Effector CD8-positive, alpha-beta T cell (primary cell): ENCODE measurements at places on chromosomes 16 and 17.

- no peak for DNase-seq
Observed at GRCh38 chr17:2634361-2634960, 41.0 kb downstream of the PAFAH1B1 start.

DNA sequence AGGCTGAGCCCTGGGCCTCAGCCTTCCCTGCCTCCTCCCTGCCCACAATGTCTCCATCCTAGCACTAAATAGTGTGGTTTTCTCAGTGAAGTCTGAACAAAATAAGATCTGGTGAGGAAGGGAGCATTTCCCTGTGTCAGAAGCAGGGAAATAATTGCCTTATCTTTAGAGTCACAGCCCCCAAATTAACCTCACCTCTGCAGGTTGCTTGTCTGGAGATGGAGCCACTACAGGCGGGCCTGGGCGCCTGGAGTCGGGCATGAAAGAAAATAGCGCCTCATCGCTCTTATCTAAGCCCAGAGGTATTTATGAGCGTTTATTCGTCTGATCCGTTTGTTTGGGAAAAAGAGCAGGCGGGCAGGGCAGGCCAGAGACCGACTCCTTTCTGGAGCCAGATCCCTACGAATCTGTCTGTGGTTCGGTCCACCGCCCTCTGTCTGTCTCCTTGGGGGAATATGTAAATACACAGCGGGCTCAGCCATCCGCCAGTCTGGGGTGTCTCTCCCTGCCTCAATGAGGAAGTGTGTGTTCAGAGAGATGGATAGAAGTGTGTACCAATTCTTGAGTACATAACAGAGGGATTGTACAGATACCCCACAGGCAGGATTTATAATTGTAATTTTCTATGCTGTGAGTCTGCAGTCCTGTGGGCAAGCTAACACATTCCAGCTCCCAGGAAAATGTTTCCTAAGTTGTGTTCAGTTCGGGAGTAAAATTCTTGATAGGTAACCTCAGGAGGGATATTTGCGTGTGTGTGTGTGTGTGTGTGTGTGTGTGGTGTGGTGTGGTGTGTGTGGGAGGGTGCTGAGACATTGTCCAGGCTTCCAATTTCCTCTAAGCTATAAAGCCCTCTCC is 4.3 kb downstream of the HOXB6 start:
- no peak for DNase-seq

- DNase-seq, result no peak
Observed at GRCh38 chr17:11144358-11145233, 96.4 kb upstream of the SHISA6 start.

- DNase-seq, result no peak
Observed at GRCh38 chr17:4449736-4450135, 16.0 kb downstream of the SPNS3 start.

DNA sequence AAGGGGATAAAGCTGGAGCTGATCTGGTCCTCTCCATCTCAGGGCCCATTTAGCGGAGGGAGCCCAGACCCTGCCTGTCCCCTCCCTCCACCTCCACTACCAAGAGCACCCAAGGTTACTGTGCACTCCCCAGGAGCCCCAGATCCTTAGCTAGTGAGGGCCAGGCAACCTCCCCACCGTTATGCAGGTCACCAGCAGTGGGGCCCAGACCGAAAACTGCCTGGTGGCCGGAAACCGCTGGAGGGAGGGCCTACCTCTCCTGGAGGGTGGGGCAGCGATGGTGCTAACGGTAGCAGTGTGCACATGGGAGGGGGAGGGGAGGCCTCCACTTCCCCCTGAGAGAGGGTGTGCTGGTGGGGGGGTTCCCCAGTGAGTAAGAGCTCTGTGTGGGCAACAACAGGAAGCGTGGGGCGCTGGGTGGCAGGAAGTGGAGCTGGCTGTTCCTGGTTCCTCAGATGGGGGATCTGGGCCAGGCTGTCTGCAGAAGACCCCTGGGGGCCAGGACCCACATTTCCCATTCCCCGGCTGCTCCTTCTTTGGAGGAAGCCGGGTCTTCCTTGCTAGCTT is 4.4 kb downstream of the FMNL1 start:
- DNase-seq, result peak; percentile 80

DNA sequence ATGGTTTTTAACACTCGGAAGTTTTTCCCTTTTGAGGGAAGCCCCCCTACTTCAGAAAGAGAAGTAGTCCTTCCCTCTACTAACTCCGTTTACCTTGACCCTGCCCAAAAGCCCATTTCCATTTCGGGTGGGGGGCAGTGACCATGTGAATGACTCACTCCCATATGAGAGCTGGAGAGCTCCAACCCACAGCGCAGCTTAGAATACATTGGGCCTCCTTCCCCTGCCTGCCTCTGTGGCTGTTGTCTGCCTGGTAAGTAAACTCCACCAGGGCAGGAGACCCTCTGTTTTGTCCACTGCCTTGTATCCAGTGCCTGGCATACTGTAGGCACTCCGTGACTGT is 985 bp downstream of the SGSM2 start:
- DNase-seq, result no peak

GRCh38 chr17:19928299-19928698 is 49.3 kb downstream of the AKAP10 start:
- DNase-seq, result no peak

DNA sequence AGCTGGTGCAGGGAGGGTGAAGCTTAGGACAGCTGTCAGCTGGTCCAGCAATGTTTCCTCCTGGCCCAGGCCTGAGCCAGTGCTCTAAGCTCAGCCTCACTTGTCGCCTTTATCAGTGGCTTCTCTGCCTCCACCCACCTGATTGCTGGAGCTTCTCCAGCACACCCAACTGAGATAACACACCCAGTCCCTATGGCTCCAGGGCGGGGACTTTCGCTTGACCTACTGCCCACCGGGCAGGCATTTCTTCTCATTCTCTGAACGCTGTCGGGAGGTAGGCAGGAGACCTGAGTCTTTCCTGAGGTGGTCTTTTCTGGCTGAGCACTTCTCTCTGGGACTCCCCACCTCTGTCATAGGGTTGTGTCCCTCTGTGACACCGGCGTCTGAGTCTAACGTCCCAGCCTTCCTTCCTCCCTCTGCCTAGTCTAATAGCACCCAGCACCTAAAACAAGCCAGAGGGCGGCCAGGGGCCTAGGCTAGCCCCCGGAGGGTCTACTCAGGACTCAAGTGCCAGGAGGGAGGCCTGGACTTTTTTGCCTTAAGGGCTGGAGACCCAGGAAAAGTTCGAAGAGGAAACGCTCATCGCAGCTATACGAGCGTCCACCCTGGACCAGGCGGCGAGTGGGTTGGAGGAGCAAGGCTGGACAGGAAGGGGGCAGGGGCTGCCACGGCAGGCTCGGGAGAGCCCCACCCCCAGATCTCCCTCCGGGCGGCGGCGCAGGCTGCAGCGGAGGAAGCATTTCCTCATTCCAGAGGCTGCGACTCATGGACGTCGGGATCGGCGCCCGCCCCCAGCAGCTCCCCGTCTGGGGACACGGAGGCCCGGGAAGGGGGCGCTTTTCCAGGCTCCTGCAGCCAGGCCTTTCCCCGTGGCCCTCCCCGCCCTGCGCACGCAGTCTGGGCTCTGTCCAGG is 756 bp downstream of the TAX1BP3 start:
- no peak for DNase-seq

- no peak for DNase-seq
Observed at GRCh38 chr16:14965328-14965727, 9.5 kb upstream of the PDXDC1 start.

DNA sequence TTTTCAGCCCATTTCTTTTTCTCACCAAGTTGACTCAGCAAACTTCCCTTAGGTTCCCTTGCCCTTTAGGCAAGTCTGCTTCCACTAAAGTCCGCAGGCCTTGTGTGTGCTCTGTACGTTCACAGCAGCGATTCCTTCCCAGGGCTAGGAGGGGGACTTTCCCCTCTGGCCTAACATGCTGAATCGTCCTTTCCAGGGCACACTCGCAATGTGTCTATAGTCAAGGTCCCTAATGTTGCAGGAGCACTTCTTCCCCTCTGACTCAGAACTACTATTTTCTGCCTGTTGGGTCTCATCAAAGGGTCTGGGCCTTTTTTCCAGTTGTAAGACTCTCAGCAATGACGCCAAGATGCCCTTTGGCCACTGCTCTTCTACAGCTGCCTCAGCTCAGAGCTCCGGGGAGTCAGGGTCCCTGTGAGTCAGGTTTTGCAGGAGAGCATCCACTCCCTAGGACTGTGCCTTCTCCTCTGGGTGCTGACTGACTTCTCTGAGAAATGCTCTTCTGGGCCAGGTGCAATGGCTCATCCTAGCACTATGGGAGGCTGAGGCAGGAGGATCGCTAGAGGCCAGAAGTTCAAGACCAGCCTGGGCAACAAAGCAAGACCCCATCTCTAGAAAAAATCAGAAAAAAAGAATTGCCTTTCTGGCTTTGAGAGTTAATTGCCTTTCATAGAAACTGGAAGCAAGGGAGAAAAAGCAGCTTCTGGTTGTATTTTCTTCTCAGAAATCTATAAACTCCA is 64.4 kb upstream of the TBX2 start:
- no peak for DNase-seq

DNA sequence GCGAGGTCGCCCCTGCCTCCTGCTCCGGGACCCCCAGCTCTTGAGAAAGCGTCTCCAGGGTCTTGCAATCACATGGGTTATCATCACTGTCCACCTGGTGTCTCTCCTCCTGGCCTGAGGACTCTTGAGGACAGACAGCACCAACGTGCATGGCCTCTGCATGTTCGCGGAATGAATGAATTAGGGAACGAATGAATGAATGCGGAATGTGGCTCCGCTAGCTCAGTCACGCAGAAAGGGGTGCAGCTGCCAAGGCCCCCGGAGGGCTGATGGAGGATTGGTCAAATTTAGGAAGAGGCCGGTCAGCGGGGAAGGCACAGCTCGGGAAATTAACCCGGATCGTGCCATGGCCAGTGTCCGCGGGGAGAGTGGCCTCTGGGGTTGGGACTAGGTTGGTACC is 3.3 kb downstream of the FBXL16 start:
- DNase-seq, result no peak

- no peak for DNase-seq
Observed at GRCh38 chr17:57881143-57881542, 31.3 kb upstream of the MRPS23 start.

GRCh38 chr16:75058806-75059205 is 57.8 kb downstream of the LDHD start:
- DNase-seq, result no peak

- DNase-seq, result no peak
Observed at GRCh38 chr17:72839131-72839725, 253.3 kb downstream of the SLC39A11 start.

- DNase-seq, result no peak
Observed at GRCh38 chr16:54422569-54422978, 136.0 kb upstream of the IRX3 start.

DNA sequence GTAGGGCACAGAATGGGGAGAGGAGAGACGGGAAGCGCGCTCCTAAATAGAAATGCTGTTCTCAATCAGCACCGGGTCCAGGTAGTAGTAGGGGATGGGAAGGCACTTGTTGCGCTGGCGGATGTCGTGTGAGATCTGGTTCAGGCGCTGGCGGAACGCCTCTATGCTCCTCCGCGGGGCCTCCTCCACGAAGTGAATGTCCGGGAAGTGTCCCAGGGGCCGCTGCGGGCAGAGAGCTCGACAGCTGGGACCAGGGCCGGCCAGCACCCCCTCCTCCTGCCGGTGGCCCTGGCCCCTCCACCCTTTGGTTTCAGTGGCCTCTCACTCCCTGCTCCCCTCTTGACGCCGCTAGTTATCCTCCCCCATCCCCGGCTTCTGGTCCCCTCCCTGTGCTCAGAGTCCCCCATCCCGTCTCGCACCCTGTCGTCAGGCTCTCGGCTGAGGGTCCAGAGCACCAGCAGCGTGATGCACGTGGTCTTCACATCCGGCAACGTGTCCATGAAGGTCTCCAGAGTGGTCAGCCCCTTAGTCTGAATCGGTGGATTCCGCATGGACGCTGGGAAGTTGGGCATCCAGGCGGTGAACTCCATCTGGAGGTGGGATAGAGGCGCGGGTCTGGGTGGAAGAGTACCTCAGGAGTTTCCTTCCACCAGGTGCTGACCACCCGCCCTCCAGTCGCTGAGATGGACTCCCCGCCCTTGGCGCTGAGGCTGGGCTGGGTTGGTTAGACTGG is 14.6 kb downstream of the ALOX12B start:
- no peak for DNase-seq

DNA sequence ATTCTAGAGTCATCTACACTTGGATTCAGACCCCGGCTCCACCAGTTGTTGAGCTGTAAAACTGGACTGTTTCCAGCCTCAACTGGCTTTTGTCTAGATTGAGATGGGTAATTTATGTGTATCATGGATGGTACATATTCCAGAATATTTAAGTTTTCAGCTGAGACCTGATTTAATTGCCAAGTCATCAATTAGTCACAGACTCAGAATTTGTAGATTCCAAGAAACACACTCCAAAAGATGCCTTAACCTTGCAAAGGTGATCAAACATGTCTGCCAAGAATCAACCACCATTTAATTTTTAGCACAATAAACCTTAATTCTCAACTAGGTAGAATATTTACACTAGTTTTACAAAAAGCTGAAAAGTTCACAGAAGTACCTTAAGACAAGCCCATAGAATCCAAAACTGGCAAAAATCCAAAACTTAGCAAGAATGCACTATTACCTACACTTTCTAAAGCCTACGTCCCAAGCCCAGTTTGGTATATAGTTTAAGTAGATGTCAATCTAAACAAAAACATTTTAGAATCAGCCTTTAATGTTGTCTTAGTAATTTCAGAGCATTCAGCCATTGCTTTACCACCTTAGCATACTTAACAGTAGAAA is 17.7 kb downstream of the SIAH1 start:
- DNase-seq, result no peak

DNA sequence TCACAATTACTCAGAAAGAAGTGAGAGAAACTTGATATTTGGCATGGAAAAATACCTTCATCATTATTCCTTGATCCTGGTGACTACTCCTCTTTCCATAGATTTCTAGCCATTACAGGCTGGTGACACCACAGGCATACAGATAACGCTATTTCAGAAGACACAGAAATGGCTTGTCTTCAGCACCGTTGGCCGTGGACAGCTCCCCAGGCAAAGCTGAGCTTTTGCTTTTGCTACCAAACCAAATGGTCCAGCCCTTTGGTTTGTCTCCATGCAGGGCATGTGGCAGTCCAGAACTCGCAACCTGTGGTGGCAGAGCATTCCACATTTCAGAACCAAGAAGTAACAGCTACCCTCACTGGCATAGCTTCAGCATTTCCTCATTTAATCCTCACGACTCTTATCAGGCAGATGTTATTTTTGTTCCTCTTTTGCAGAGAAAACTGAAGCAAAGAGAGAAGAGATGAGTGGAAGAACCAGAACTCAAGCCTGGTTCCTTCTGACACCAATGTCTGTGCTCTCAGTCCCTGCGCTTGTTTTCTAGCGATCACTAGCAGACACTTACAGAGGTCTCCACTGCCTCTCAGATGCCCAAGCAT is 55.5 kb downstream of the HS3ST4 start:
- no peak for DNase-seq

DNA sequence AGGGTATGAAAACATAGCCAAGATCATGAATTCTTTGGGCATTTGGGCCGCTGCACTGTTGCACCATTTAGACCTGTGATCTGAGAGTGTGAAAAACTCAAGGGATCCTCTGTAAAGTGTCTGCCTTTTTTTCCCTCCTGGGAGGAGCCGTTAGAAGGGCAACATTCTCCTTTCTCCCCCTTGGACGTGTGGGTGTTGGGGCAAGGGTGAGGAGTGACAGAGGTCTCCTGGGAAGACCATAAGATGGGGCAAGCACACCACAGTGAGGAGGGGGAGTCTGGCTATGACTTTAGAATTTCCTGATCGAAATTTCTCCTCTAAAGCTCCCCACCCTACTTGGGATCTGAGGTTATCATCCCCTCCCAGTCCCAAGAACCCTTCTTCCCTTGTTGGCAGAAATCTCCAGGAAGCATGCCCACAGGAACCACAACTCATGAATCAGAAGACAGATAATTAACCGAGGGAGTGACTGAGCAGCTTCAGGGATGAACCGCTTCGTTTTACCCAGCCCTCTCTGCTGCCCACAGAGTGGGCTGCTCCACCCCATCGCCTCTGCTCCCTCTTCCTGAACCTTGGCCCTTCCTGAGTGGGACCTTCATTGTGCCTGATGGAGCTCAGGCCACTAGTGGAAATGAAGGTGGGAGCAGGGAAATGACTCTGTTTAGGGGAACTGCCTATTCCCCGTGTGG is 4.2 kb downstream of the ITGB3 start:
- DNase-seq, result no peak
